Skeletal muscle tissue (tissue), 5 donors: ENCODE measurements at places on chromosomes 3 and 15. TPM values are rescaled to one million over a fixed set of nuclear protein-coding genes. Genes with fewer than 3 reads are reported as not detected.

The TRPC1 gene
- 32.9 TPM for total RNA-seq

The TNIK gene
- total RNA-seq: 31.3 TPM

The LRRFIP2 gene
- 33.9 TPM for total RNA-seq

The TADA3 gene
- total RNA-seq: 27.1 TPM

The AGBL1 gene
- 31.3 TPM for total RNA-seq

The KIF23 gene
- 13.0 TPM for total RNA-seq

The DNAJB8 gene
- not detected for total RNA-seq

The KY gene
- total RNA-seq: 61.6 TPM

The NRROS gene
- total RNA-seq: 1.6 TPM

The TTC23 gene
- 21.9 TPM for total RNA-seq

The COLQ gene
- 14.1 TPM for total RNA-seq

The GOLGA6L10 gene
- 0.52 TPM for total RNA-seq

The COL6A6 gene
- 103 TPM for total RNA-seq

The SI gene
- total RNA-seq: not detected

The ROPN1 gene
- total RNA-seq: not detected

The MCF2L2 gene
- under 0.01 TPM for total RNA-seq
